Stimulated activated CD8-positive, alpha-beta memory T cell treated with anti-CD3 and anti-CD28 coated beads, Interleukin-12 subunit alpha, Interleukin-12 subunit beta, amount 100 ng/mL, for 1 hour (primary cell): ENCODE measurements at places on chromosomes 13 and 19.

DNA sequence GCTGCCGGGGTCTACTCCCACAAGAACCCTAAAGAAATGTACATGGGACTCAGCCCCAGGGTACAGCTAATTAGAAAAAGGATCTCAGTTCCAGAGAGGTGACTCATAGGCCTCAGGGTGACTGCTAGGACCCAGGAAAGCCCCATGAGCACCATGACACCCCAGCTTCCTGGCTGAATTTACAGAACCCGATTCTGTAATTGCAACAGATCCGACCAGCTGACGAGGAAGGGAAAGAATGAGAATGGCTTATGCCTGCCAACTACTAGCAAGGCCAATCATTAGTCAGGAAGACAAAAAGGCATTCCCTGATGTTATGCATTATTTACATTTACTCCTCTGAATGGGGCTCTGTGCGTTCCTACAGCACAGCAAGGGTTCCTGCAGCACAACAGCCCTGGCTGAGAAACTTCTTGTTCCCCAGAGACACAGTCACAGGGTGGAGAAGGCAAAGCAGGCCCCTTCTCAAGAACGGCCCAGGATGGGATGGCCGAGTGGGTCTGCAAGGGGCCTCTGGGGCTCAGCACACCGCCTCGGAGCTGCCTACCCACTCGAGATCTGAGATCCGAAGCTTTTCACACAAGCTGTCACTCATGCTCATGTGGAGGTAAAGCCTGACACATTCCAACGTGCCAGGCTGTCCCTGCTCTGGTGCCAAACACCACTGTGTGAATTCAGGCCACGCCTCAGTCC is 27.2 kb downstream of the PBX4 start:
- DNase-seq = peak; percentile 46

- DNase-seq = no peak
These were observed 10.5 kb upstream of the RAP2A start for GRCh38 chr13:97423300-97424045.

DNA sequence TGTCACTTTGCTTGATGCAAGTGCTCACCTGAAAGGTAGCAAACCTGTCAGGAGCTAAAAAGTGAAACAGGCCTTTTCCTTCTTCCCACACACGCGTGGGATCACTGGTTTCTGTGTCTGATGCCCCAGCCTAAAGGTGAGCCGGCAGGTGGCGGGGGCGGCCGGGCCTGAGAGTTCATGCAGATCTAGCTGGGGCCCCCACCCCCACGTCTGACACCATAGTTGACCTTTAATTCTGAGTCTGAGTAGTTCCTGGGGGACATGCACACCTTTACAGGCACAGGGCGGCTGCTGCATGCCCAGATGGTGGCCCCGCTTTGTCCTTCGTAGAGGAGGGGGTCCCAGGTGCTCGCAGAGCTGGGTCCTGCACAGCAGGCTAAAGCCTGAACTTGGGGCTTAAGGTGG is 345.3 kb downstream of the TEX29 start:
- no peak for DNase-seq

- no peak for DNase-seq
These were observed 1793.8 kb upstream of the PCDH20 start for GRCh38 chr13:63209330-63210017.

- no peak for DNase-seq
These were observed 264.9 kb downstream of the ITGBL1 start for GRCh38 chr13:101717353-101717752.

DNA sequence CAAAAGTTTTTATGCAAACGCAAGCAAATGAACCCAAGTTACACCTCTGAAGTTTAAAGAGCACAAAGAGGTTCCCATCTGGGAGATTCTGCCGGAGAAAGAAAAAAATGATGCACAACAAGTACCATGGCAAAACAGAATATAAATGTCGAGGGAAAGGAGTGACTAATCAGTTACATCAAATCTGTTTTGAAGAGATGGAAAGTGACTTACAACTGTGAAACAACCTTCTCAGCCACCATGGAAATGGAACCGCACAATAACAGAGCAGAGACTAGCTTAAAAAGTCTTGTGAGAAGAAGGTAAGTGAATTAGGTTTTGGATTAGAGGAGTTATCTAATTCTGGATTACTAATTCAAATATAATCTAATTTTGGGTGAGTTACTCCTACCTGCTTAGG is 2.4 kb downstream of the HSPH1 start:
- no peak for DNase-seq

DNA sequence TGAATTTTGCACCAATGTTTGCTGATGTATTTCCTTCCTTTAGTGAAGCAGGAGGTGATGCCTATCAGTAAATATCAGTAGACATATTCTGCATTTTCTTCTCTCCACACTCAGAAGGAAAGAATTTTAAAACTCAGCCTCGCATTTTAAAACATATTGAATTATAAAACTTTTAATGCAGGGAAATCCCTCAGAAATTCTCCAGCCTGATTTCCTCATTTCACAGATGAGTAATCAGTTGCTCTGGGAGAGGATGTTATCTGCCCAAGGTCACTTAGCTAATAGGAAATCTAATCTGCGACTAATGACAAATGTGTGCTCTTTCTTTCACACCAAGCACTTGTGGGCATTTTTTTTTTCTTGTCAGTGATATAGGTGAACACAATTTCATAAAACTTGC is 320.6 kb downstream of the ITGBL1 start:
- no peak for DNase-seq

DNA sequence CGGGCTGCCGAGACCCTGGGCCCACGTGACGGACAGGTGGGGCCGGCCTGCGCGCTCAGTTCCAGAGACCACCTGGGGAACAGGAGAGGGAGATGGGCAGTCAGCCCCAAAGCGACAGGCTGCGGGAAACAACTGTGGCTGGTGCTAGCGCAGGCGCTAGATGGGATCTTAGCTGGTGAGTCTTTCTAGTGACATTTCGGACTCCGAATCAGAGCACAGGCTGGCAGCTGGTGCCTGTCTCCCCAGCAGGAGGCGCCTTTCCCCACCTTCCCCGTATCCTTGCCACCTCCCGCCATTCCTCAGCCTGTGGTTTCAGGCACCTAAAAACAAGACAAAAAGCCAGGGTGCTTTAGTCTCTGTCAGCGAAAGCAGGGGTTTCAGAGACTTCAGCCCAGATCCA is 19.4 kb upstream of the RANBP3 start:
- no peak for DNase-seq
